ENCODE measurements at places on chromosomes 12 and 14. TPM values are rescaled to one million over a fixed set of nuclear protein-coding genes. Genes with fewer than 3 reads are reported as not detected.

The KCNMB4 gene
- total RNA-seq = 1.4 TPM

GRCh38 chr14:72089625-72090024, 157.4 kb downstream of the RGS6 start:
- no peak for DNase-seq

DNA sequence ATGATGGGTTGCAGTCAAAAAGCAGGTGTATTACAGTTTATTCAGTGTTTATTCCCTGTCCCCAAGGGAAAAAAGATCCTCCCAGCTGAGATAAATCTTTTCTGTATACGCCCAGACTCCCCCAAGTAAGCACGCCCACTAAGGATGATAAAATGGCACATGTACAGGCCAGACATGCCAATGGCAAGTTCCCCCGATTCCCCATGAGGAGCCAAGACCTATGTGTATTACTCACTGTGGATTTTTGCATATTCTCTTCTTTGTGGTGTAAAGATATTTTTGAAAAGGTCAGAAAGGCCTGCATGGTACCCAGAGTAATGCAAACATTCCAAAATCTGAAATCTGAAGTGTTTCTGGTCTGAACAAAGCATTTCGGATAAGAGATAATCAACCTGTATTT, 22.2 kb downstream of the NR2C1 start:
- DNase-seq = no peak

- no peak for DNase-seq
Measured at GRCh38 chr12:80456513-80456912, 12.5 kb downstream of the PTPRQ start.

The NTF3 gene
- 0.74 TPM for total RNA-seq

The RNASE1 gene
- 147 TPM for total RNA-seq

The GRIN2B gene
- total RNA-seq = not detected

DNA sequence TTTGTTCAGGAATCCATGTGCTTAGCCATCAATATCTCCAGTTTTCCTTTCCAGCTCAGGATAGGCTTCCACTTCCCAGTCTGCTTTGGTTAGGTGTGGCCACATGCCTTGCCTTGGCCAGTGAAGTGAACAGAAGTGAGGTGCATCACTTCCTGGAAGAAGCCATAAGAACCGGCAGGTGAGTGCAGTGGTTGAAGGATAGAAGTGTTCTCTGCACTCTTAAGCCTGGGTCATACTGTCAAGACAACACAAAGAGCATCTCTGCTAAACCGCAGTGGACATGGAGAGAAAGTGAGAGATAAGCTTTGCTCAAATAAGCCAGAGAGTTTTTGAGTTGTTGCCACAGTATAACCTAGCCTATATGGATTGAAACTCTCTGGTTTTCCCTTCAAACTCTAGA, 11.4 kb downstream of the GNG2 start:
- DNase-seq = no peak
